Anterior cingulate cortex (tissue), 58 donors: ENCODE measurements at places on chromosomes 16 and 17.

DNA sequence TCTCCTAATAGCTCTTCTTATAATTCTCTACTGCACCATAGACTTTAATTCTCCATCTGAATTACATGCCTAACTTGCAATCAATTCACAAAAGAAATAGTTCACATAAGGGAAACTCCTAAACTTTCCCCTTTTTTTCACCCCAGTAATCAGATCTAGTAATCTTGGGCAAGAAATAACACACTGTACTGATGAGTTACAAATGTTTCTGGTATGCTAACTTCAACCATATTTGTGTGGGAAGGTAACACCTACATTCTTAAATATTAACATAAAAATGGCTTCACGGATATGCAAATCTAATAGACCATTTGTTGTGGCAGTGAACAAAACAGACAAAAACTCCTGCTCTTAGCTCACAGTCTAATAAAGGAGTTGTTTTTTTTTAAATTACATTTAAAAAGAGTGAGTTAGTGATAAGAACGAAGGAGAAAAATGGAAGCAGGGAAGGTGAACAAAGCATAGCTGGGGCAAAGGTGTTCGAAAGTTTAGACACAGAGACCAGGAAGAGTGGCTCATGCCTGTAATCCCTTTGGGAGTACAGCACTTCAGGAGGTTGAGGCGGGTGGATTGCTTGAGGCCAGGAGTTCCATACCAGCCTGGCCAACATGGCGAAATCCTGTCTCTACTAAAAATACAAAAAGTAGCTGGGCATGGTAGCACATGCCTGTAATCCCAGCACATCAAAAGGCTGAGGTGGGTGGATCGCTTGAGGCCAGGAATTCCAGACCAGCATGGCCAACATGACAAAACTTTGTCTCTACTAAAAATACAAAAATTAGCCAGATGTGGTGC is 34.8 kb downstream of the CMTM3 start:
- no peak for DNase-seq

DNA sequence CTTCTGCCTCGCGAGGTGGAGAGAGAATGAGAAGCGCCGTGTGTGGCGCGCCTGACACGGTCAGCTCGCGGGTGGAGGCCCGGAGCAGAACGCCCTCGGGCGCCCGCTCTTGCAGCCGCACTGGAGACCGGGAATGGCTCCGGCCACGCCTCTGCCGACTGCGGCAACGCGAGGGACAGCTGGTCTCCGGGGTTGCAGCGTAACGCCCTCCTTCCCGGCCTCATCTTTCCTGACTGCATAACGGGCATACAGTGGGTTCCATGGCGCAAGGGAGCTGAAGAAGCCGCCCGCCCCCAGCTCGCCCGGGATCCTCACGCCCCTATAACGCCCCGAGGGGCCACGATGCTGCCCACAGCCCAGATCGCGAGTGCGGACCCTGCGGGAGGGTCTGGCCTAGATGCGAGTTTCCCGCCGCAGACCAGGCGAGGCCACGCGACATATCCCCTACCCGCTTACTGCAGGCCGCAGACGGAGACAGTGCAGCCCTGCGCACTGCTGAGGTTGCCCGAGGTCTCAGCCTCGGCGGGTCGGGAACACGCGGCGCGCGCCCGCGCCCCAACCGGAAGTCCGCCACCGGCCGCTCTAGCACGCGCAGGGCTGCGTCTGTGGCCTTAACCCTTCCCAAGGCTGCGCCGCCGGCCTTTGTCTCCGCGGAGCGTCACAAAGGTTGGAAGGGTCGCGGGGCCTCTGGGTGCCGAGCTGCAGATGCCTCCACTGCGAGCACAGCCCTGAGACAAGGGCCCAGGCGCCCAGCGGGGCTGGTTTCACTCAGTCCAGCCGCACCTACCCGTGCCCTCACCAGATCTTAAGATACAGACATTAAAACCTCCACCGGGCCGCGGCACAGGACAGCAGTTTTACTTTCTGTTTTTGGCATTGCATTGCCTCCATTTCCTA is 18.8 kb downstream of the BCL7C start:
- DNase-seq, result peak; percentile 80

DNA sequence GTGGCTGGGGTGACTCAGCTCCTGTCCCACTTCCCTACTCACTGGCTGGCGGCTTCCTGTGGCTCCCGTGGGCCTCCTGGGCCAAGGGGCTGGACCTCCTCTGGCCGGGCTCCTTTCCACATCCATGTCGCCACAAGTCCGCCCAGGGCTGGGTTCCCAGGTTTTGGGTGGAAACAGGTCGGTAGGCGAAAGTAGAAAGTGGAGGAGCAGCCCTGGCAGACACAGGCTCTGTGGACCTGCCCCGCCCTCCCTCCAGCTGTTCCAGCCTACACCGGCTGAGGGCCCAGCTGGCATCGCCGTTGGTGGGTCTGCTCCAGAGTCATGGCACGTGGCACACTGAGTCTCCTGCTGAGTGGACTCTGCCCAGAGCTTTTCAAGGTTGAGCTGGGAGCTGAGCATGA is 28.7 kb downstream of the GSE1 start:
- DNase-seq, result no peak

- DNase-seq, result no peak
Measured at GRCh38 chr17:12365805-12366204, 299.9 kb upstream of the MYOCD start.

DNA sequence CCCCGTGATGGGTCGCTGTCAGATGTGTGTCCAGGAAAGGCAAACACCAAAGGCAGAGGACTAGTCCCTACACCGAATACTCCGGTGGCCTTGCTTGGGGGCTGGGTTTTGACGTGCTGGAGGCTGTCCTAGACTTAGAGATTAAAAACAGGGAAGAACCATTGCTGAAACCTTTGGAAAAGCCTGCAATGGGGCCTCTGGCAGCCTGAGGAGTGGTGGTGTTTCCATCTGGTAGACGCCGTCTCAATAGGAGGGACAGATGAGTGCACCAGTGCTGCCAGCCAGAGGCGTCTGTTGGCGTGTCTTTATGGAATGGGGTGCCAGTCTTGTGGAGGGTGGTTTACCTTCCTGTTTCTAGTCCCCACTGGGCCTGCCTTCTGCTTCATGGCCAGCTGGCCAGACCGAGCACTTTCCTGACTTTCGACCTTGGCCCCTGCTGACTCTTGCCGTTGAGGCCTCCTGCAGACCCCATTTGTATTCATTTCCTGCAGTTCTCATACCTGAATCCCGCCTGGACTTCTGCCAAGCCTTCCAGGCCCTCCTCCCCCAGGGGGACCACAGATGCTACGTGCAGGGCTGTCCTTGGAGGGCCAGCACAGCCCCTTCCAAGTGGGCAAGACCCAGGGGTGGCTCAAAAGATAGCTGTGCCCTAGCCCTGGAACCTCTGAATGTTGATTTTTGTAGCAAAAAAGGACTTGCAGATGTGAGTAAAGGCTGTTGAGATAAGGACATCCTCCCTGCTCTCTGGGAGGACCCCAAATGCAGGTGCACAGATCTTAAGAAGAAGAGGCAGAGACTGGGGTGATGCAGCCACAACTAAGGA is 1.9 kb upstream of the DNASE1 start:
- DNase-seq, result no peak

- DNase-seq, result peak; percentile 57
Measured at GRCh38 chr16:972316-973002, 1.7 kb upstream of the LMF1 start.

GRCh38 chr16:84406006-84406963 is 37.9 kb downstream of the ATP2C2 start:
- peak; percentile 83 for DNase-seq

- no peak for DNase-seq
Measured at GRCh38 chr16:56514845-56515244, 5.0 kb downstream of the BBS2 start.

DNA sequence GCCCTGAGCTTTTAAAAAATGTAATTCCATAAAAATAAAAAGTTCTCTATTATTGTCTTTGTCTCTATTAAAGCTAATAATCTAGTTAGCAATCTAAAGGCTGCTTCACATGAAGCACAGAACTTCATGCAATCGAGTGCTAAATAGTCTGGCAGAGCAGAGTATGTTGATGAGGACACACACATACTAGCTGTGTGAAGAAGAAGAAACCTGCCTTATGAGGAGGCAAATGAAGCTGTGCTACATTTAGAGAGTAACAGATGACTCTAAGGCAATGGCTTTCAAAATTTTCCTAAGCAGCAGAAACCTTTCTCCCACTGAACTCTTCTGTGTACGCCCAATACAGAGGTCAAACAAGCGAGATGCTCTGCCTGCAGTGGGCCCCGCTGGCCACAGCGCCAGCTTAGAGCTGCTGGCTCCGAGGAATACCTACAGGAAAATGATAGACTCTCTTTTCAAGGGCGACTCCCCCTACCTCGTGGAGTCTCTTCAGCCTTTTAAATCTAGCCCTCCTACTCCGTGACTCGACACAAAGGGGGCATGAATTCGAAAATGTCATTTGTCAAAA is 39.2 kb downstream of the GNA13 start:
- DNase-seq, result no peak

- DNase-seq, result no peak
Measured at GRCh38 chr17:62322313-62322712, 58.0 kb upstream of the EFCAB3 start.

- no peak for DNase-seq
Measured at GRCh38 chr17:29620271-29620670, 2.4 kb downstream of the CORO6 start.

DNA sequence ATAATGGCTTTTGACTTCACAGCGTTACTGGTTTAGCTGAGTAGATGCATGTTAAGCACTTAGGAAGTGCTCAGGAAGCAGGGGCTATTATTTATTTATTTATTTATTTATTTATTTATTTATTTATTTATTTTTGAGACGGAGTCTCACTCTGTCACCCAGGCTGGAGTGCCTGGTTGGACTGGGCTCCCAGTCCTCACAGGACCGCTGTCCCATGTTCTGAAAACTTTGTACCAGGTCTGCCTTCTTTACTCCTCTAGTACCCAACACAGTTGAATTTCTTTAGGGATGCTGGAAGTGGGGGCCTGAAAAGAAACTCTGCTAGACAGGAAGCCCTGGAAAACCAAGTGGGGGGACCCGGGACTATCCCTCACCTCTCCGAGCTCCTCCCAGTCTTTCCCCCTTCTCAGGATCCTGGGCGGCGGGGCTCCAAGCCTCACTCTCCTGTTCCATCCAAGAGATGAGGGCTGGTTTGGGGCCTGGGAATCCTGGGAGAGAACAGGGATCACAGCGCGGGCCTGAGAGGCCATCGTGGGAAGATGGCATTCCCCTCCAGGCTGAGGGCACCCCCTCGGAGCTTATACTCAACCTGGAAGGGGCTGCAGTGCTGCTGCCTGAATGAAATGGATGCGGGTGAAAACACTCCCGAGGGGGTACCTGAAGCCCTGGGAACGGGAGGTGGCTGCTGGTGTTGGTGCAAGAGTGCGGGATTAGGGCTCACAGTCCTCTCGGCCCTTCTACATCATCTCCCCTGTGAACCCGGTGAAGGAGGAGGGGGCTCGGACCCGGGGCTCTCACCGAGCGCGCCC is 674 bp downstream of the ZNF688 start:
- no peak for DNase-seq

- DNase-seq, result no peak
Measured at GRCh38 chr16:46972429-46973206, 856 bp downstream of the DNAJA2 start.

DNA sequence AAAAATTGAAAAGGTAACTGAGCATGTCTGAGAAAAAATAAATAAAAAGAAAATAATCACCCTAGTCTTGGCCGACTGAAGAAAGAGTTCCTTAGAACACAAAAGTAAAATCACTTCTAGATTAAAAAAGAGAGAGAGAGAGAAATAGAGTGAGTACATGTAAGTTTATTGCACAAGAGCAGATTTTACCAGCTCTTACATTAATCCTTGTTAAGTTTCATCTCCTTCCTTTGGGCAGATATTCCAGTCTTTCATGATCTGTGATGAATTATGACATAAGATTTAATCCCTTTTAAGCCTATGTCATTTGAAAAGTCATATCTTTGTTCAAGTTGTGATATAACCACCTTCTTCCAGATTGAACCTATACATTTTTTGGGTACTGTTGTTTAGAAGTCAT is 54.8 kb downstream of the NFAT5 start:
- DNase-seq, result no peak

DNA sequence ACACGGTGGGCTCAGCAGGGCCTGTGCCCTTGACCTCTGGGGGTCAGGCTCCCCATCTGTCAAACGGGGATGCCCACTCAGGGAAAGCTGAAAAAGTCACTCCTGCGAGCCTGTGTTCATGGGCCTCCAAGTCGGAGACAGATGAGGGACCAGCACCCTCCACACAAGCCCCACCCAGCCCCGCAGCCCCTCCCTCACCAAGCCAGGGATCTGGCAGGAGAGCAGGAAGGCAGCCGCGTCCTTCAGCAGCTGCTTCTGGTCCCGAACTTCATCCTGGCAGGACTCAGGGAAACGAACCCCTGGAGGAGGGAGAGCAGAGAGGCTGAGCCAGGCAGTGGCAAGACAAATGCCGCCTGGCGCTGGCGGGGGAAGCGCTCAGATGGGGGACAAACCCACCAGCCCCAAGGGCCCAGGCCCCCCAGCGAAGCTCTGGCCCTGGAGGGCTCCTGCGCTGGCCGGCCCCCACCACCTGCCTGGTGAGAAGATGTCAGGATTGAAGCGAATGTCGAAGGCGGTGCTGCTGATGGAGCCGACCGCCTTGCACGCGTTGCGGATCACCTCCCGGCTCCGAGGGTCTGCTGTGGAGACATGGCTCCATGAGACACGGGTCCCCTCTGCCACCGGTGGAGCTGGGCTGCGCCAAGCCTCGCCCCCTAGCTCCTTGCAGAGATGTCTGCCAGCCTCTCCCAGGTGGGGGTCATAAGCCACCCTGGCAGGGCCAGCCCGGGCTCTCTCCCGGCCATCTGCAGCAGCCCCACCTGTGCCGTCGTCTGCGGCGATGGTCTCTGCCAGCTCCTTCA is 15.4 kb downstream of the CLUH start:
- no peak for DNase-seq

GRCh38 chr17:46790216-46790615 is 28.3 kb downstream of the WNT3 start:
- no peak for DNase-seq

- DNase-seq, result no peak
Measured at GRCh38 chr16:51636920-51637769, 486.1 kb upstream of the SALL1 start.

GRCh38 chr16:27430923-27431484 is 29.0 kb downstream of the IL21R start:
- no peak for DNase-seq

- DNase-seq, result peak; percentile 54
Measured at GRCh38 chr17:29778956-29779811, 150.8 kb downstream of the SSH2 start.

DNA sequence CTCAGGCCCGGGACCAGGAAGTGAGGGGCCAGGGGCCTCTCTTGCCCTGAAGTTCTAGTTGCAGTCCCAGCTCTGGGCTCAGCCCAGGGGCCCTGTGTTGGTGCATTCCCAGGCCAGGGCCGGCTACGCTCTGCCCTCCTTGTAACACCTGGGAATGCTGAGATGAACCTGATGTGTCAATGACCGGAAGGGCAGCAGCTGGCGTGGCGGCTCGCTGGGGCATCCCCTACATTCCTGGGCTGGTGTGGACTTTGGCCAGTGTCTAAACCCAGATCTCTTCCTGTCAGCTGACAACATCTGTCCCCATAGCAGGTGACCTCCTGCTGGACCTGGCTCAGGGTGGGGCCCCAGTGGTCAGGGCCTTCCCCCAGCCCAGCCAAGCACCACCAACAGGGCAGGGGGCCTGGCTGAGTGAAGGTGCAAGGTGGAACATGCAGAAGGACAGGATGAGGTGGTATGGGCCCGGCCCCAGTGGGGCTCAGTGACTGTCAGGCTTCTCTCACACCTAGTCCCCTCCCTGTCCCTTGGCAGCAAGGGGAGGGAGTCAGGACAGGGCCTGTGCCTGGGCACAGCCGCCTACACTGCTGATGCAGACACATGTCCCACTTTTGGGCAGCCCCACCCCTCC is 15.9 kb downstream of the FAM83G start:
- no peak for DNase-seq

- no peak for DNase-seq
Measured at GRCh38 chr16:88653101-88653500, 2.2 kb upstream of the CYBA start.
